ENCODE measurements at places on chromosomes 3 and 15.

GRCh38 chr15:86629409-86630356 lies 550.0 kb downstream of the AGBL1 start:
- DNase-seq = no peak

GRCh38 chr3:41933154-41933676 lies 28.7 kb downstream of the ULK4 start:
- no peak for DNase-seq

DNA sequence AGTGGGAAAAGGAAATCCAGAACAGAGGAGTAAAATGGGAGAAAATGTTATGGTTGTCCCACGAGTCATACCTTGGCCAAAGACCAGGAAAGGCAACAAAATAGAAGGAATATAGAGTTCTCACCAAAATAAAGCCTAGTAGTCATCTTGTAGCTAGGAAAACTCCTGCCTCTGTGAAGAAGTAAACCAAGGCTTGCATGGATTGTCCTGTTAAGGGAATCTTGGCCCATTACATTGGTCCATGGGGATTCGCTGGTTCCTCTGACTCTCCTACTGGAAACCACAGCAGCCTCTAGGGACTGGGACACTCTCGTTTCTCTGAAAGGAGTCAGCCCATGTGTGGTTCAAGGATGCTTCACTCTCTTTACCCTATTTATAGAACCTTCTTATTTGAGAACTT lies 62.9 kb upstream of the FNDC3B start:
- no peak for DNase-seq

DNA sequence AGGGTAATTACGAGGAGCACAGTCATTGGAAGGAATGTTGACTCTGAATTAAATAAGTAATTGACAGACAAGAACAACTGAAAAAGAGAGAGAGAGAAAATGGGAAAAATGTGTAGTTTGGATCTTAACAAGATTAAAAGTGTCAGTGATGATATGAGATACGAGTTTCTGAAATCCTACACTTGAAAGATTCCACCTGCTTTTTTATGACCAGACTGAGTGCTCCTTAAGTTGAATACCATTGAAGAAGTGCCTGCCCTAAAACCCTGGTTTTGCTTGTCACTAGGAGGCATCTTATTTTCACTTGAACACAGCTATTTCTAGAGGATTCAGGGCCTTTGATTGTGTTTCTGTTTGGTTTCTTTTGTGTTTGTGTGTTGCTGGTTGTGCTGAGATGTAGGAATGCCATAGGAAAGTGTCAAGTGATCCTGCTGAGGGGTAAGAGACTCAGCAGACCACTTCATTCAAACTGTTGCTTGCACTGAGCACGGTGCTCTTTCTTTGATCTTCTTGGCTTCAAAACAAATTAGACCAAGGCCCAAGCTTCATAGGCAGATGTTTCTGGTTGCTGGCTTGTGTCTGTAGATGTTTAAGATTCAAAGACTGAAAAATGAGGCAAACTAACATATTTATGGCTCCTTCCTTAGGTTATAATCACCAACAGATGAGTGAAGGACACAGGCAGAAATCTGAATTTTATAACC lies 17.2 kb upstream of the ABHD10 start:
- peak; percentile 18 for DNase-seq

DNA sequence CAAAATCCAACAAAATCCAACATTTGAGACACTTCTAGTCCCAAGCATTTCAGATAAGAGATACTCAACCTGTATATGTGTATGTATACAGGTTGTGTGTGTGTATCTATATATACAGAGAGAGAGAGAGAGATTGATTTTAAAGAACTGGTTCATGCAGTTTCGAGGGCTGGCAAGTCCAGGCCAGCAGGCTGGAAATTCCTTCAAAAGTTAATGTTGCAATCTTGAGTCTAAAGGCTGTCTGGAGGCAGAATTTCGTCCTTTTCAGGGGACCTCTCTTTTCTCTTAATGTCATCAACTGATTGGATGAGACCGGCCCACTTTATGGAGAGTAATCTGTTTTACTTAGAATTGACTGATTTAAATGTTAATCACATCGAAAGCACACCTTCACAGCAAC lies 199.6 kb upstream of the IL12A start:
- no peak for DNase-seq

- no peak for DNase-seq
Measured at GRCh38 chr15:85768595-85769168, 26.0 kb downstream of the KLHL25 start.

GRCh38 chr3:172397716-172398405 lies 50.4 kb downstream of the GHSR start:
- DNase-seq = no peak

DNA sequence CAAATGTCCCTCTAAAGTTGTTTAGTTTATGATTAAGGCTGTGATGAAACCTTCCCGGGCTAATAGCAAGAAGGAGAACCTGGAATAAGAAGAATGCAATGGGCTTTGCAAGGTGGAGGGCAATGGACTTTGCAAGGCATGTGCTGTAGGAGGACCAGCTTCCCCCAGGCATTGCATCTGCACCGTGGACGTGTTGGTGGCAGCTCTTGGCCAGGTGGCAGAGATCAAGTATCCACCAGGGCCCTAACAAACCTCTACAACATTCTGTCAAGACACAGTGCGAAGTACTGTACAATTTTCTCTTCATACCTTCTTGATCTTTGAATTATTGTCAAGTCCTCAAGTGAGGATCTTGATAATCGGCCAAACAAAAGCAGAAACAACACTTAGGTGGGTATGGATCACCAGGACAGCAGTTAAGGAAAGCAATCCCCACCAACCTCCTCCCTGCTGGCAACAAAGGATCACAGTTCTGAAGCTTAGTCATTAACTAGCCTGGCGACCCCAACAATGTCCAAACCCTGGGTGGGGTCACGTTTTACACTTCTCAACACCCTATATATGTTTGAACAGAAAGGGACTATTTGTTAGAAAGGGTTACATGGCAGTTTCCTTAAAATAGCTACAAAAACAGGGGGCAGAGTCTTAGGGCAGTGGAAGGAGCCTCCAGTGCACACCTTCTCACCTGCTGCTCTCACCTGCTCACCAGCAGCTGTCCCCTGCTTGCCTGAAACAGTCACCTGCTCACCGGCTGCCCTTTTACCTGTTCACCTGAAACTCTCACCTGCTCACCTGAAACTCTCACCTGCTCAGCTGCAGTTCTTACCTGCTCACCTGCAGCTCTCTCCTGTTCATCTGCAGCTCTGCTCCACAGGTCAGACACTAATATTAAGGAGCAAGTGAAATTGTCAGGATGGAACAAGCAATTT lies 137.9 kb upstream of the LIPC start:
- no peak for DNase-seq

GRCh38 chr15:27175472-27176153 lies 204.6 kb downstream of the GABRG3 start:
- no peak for DNase-seq

- DNase-seq = no peak
Measured at GRCh38 chr15:84795186-84795585, 22.0 kb upstream of the ALPK3 start.

GRCh38 chr3:11898611-11899325 lies 52.1 kb upstream of the TAMM41 start:
- no peak for DNase-seq

- DNase-seq = no peak
Measured at GRCh38 chr15:42090370-42090769, 4.0 kb downstream of the PLA2G4D start.

DNA sequence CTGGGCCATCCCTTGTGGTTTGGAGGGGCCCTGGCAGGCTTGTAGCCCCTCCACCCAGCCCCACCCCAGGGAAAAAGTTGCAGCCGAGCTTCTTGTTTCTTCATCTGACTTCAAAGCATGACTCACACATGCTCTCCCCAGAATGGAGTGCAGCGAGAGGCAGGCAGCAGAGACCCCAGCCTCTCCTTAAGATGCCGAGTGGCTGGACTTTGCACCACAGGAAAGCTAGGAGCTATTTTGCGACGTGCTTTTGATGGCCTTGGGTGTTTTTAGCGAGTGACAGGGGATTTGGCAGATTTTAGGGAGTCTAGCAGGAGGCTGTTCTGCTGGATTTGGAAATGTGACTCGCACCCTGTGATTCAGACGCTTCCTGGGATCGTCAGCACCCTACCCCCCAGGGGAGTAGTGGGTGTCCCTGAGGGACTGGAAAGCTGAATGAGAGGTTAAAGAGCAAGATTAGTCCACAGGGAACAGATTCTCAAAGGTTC lies 14.2 kb downstream of the BAHD1 start:
- DNase-seq = no peak

- DNase-seq = peak; percentile 65
Measured at GRCh38 chr3:196179380-196180308, 31.6 kb downstream of the ZDHHC19 start.

GRCh38 chr15:59524331-59524731 lies 86.3 kb downstream of the FAM81A start:
- DNase-seq = peak; percentile 8

GRCh38 chr15:100521907-100522306 lies 6.8 kb downstream of the CERS3 start:
- DNase-seq = no peak

DNA sequence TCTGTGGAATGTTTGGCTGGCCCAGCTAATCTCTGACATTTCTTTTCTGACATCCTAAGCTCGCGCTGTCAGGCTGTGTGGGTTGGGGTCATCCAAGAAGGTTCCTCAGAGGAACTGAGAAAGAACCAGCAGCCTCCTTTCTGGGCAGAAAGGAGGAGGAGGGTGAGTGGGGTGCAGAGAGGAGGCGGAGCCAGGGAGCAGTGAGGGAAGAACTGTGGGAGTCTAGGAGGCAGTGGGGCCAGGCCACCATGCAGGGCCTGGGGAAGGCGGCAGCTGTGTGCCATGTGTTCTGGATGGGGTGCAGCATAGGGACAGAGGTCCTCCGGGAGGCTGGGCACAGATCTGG lies 5.3 kb downstream of the SEMA7A start:
- no peak for DNase-seq

DNA sequence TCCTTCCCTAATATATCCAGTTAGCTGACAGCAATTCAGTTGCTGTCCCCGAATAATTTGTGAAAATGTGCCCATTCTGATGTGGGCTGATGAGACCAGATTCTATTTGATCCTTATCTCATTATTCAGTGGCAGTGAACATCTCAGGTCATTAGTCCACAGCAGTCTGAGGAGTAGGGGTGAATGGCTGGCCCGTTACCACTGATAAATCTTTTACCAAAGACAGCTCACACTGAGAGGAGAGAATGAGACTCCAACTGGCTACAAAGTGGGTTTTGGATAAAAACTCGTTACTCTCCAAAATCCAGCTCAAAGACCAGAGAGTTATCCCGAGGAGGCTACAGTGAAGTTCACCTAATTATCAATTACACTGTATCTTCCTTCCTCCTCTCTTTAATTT lies 189.7 kb downstream of the TUSC7 start:
- no peak for DNase-seq

GRCh38 chr3:183306798-183307671 lies 54.0 kb downstream of the B3GNT5 start:
- no peak for DNase-seq

DNA sequence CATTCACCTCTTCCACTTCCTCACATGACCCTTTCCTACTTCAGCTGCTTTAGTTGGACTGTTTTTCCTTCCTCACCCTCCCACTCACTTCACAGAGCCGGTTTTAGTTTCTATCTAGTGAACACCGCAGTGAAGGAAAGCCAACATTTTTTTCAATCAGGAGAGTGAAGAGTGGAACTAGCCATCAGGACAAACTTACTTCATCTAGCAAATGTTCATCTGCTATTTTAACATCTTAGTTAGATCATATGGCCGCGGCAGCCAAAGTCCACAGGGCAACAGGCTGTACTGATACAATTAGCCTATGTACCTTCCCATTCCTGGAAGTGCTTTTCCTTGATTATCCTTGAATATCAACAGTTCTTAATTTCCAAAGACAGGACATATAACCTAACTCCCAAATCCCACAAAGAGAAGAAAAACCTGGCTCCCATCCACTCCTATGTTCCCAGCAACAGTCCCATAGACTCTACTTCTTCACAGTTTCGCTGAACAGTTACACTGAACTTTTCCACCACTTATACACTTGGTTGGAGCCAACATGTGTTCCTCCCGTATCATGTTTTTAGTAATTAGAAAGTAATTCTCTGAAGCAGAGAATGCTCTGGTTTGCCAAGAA lies 456.2 kb upstream of the THBS1 start:
- DNase-seq = no peak

GRCh38 chr3:158205994-158206393 lies 96.1 kb downstream of the RSRC1 start:
- DNase-seq = no peak

DNA sequence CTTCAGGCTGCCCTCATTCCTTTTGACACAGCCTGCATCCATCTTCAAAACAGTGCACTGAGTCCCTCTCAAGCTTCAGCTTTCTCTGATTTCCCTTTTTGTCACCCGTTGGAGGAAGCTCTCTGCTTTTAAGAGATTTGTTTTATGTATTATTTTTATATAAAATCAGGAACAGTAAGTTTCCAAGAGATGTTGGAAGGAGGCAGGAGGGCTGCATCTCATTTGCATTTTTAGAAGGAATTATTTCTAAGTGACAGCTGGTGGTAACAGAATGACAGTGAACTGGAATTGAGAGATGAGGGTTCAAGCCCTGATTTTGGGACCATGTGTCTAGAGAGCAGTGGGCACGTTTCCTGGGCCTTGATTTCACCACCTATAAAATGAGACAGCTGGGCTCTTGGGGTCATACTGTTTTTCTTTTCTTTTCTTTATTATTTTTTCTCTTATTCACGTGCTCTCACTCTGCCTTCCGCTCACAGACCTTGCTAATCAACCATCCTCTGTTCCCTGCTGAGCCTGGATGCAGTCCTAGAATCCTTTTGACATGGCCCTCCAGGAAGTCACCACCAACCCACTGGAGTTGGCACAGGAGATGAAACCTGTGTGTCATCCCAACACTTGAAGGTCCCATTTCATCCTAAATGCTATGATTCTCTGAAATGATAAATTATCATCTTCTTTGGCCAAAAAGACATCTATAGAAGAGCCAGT lies 148.6 kb downstream of the CACNA2D3 start:
- no peak for DNase-seq

DNA sequence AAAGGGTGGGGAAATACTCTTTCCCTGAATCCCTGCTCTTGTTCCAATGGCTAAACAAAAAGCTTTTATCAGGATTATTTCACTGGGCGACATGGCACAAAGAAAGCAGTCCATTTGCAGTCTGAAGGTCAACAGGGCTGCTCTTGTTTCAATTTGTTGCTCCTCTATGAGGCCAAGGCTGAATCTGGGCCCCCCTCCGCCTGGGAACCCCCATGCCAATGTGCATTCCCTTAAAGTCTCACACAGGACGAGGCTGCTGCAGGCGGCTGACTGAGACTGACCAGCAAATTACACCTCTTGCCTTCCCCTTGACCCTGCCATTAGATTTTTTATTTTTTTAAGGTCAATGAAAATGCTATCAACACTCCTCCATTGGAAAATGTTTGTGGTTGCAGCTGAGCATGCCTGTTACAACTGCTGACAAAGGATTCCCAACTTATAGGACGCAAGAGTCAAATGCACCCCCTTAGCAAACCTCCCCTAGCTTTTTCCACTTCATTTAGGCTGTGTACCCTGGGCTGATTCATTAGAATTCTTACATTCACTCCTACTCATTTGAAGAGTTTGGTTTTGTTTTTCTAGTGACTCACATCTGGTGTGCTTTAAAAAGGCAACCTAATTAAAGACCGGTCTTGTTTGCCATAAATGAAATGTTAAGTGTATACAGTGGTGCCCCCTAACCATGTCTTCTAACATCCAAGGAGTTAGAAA lies 60.8 kb upstream of the ARHGEF3 start:
- DNase-seq = no peak
